Fibroblast of the aortic adventitia (primary cell): ENCODE measurements at places on chromosomes 13 and 19.

DNA sequence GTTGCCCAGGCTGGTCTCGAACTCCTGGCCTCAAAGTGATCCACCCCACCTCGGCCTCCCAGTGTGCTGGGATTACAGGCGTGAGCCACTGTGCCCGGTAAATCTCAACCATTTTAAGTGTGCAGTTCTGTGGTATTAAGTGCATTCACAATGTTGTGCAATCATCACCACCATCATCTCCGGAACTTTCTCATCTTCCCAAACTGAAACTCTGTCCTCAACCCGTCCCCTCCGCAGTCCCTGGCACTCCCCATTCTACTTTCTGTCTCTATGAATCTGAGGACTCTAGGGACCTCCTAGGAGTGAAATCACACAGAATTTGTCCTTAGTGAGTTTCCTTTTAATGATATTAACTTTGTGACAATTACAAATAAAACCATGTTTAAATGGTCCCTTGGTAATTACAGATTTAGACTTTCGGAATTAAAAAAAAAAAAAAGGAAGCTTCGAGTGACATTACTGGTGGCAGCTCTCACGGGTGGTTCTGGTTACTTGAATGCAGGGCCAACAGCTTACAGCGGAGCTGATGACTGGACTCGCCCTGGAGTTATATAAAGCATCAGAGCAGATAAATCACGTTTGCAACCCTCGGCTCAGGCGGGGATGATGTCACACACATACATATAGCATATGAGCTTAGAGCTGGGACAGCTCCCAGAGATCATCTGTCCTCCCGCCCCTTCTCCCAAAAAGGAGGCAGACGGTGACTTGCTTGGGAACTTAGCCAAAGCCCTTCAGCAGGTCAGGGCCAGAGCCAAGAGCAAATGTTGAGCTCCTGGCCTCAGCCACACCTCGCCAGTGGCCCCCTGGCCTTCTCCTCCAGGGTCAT lies 89.8 kb downstream of the ZNF557 start:
- DNase-seq, result peak; percentile 94

DNA sequence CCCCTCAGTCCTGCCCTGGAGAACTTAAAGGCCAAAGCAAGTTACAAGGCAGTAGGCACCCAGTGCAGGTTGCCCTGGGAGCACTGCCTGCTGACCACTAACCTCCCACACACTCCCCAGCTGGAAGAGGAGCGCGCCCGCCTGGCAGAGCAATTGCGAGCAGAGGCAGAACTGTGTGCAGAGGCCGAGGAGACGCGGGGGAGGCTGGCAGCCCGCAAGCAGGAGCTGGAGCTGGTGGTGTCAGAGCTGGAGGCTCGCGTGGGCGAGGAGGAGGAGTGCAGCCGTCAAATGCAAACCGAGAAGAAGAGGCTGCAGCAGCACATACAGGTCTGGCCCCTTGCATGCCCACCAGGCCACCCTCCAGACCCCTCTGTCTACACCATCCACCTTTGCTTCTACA lies 61.1 kb downstream of the KCNC3 start:
- DNase-seq, result no peak

GRCh38 chr19:49656456-49657109 lies 9.1 kb downstream of the IRF3 start:
- DNase-seq, result no peak

GRCh38 chr13:59743195-59743594 lies 420.5 kb downstream of the DIAPH3 start:
- DNase-seq, result no peak

GRCh38 chr19:33240181-33240771 lies 14.6 kb upstream of the SLC7A10 start:
- no peak for DNase-seq

GRCh38 chr13:108855737-108856387 lies 226.5 kb downstream of the MYO16 start:
- no peak for DNase-seq

DNA sequence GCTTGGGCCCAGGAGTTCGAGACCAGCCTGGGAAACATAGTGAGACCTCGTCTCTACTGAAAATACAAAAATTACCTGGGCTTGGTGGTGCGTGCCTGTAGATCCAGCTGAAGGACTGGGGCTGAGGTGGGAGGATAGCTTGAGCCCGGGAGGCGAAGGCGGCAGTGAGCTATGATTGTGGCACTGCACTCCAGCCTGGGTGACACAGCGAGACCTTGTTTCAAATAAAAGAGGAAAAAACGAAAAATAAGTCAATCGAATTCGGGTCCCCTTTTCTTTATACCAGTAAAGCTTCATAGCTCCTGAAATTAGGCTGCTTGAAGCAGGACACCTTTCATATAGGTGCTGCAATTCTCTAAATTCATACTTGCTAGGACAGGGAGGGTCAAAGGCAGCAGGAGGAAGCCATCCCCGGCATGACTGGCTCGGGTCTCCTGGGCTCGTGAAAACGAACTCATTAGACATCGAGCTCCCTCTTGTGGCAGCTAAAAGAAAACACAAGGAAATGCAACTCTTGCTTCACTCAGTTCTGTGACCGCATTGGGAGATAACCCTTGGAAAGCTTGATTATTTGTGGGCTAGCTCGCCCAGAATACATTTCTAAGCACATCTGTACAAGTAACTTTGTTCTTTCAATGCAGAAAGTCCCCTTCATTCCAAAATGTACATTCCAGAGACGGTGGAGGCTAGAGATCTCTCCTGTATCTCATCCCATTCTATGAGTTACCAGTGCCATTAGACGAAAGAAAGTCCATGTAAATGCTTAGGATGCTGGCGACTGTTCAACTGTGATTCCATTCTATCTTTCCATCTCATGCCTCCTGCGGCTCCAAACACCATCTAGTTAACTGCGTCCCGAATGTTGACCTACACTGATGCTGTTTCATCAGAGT lies 16.8 kb downstream of the FPR2 start:
- peak; percentile 96 for DNase-seq

DNA sequence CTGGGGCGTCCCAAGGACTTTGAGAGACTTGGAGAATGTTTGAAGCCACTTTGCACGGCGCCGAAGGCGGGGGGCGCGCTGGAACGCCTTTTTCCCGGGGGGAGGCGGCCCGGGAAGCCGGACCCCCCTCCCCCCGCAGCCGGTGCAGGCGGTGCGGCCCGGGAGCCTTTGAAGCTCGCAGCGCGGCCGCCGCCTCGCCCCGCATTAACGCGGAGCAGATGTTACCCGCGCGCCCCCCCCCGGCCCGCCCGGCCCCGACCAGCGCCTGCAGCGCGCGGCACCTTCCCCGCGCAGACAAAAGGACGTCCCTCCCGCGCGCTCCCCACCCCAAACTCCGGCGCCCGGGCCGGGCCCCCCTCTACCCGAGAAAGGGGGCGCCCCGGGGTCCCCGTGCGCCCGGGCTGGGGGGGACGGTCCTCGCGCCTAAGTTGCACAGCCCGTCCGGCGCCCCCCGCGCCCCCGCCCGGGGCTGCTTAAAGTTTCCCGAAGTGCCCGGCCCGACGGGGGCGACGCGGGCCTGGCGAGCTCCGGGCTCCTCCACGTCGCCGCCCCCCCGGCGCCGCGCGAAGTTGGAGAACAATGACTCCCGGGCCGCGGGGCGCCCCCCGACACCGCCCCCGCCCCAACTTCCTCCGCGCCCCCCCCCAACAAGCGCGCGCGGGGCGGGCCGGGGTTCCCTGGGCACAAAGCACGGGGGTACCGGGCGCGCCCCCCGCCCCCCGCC lies 685 bp downstream of the TCF3 start:
- DNase-seq, result peak; percentile 13

GRCh38 chr19:3360421-3361383 lies 5.7 kb upstream of the NFIC start:
- no peak for DNase-seq

DNA sequence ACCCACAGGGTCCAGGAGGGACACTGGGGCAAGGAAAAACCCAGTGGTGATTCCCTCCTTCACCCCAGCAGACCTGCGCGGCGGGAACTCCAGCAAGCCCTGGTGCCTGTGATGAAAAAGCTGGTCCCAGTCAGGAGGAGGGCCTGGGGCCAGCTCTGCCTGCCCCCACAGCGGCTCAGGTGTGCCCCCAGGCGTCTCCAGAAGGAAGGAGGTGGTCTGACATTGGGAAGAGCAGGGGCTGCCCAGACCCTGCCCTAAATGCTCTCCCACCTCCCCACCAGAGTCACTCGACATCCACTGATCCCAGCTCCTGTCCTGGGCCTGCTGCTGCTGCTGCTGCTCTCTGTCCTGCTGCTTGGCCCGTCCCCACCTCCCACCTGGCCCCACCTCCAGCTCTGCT lies 6.2 kb downstream of the PTH2 start:
- DNase-seq, result no peak

GRCh38 chr19:16435238-16435917 lies 36.4 kb downstream of the EPS15L1 start:
- peak; percentile 97 for DNase-seq

DNA sequence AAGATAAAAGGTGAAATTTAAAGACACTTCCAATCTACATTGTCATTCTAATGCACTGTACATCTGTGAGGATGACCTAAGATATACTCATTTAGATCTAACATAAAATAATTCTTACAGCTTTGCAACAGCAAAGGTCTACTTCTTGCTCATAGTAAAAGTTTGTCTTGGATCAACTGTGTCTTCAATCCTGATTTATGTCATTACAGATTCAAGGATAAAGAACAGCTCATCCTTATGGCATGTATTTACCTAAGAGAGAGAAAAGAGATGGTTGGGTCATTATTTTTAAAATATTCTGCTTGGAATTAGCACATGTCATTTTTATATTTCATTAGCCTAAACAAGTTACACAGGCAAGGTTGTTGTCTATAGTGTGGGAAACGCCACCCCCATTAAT lies 2193.1 kb downstream of the PCDH9 start:
- no peak for DNase-seq

- no peak for DNase-seq
Observed at GRCh38 chr13:48535766-48536165, 2.9 kb upstream of the RCBTB2 start.

DNA sequence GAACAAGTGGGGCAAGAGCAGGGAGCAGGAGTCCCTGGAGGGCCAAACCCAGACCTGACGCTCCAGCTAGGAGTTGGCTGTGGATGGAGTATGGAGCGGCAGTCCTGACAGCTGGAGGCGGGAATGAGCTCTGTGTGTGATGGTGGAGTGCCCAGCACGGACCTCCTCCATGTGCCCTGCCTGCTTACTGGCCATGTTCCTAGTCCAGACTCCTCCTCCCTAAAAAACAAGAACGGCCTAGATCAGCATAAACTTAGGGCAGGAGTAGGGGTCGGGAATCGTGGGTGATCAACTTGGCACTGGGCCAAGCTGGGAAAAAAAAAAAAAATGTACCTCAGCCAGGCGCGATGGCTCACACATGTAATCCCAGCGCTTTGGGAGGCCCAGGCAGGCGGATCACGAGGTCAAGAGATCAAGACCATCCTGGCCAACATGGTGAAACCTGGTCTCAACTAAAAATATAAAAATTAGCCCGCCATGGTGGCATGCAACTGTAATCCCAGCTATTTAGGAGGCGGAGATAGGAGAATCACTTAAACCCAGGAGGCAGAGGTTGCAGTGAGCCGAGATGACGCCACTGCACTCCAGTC lies 29.5 kb downstream of the LTBP4 start:
- no peak for DNase-seq

- DNase-seq, result no peak
Observed at GRCh38 chr13:61052175-61052574, 363.5 kb downstream of the PCDH20 start.

- DNase-seq, result no peak
Observed at GRCh38 chr13:50927701-50928100, 18.1 kb downstream of the RNASEH2B start.

DNA sequence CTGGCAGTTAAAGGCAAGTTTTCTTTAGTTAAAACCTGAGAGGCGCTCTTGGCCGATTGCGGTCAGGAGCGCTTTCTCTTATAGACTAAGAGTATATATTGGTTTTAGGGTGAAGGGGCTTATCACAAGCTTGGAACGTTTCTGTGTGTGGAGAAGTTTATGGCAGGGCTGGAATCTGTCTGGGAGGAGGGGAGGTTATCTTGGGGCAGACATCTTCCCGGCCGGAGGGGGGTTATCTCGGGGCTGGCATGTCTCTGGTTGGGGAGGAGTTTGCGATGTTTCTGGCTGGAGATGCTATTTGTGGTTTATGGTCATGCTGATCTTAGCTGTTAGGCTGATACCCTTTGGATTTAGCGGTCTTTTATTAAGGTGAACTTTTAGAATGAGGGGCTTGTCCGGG lies 18.3 kb downstream of the KDM4B start:
- DNase-seq, result peak; percentile 25

- DNase-seq, result no peak
Observed at GRCh38 chr19:30070968-30071632, 129.1 kb downstream of the URI1 start.

DNA sequence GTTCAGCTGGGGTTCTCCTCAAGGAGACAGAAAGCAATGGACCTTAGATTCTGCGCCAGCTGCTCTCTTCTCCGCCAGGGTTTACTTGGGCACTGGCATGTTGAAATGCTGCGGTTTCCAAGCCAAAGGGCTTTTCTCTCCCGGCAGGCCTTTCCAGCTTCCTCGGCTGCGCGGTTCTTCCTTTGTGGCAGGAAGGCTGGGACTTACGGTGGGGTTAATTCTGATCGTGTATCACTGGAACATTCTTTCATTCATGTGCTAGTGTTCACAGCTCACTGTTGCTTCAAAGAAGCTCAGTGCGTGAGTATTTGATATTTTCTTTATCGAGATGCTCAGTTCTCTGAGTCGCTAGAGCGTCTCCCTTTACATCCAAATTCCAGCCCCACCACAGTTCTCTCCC lies 723.2 kb downstream of the UQCRFS1 start:
- DNase-seq, result no peak
